ENCODE measurements at places on chromosomes 1 and 21. TPM values are rescaled to one million over a fixed set of nuclear protein-coding genes. Genes with fewer than 3 reads are reported as not detected.

RGS8 gene
- total RNA-seq: not detected

OR2G6 gene
- total RNA-seq: not detected

SPRR1B gene
- not detected for total RNA-seq

PLEKHG5 gene
- 5.2 TPM for total RNA-seq

MTARC1 gene
- 9.5 TPM for total RNA-seq

C2CD4D gene
- total RNA-seq: not detected

HES4 gene
- total RNA-seq: 49.6 TPM

RUNX1 gene
- total RNA-seq: 10.1 TPM

FMN2 gene
- 5.2 TPM for total RNA-seq

VWA1 gene
- total RNA-seq: 14.9 TPM

HSPA6 gene
- total RNA-seq: 1.4 TPM

NLRP3 gene
- not detected for total RNA-seq

LIPI gene
- total RNA-seq: not detected

MPL gene
- not detected for total RNA-seq

HJV gene
- total RNA-seq: not detected

MMEL1 gene
- not detected for total RNA-seq

CLCA4 gene
- total RNA-seq: not detected

CDK18 gene
- total RNA-seq: 1.0 TPM

CA6 gene
- not detected for total RNA-seq

VCAM1 gene
- total RNA-seq: 0.08 TPM

FCRL2 gene
- total RNA-seq: not detected

SHISA4 gene
- total RNA-seq: 17.3 TPM

INPP5B gene
- total RNA-seq: 5.0 TPM

CD164L2 gene
- total RNA-seq: not detected

ATP5PF gene
- total RNA-seq: 240 TPM

DPH5 gene
- total RNA-seq: 36.0 TPM

NR1I3 gene
- not detected for total RNA-seq

TTC13 gene
- 10.5 TPM for total RNA-seq

CD5L gene
- not detected for total RNA-seq

AGL gene
- 2.9 TPM for total RNA-seq

EPHB2 gene
- total RNA-seq: 64.1 TPM

NSUN4 gene
- total RNA-seq: 14.9 TPM

MIB2 gene
- 20.0 TPM for total RNA-seq

CYP4A22 gene
- not detected for total RNA-seq

SYT2 gene
- 0.01 TPM for total RNA-seq

CELA2A gene
- total RNA-seq: not detected

KCNK1 gene
- total RNA-seq: 18.1 TPM

GJA9 gene
- not detected for total RNA-seq

KPRP gene
- not detected for total RNA-seq

C1orf141 gene
- not detected for total RNA-seq

NES gene
- 1.2 TPM for total RNA-seq

CD46 gene
- total RNA-seq: 93.1 TPM

PLA2G2F gene
- not detected for total RNA-seq

ZNF648 gene
- not detected for total RNA-seq

TMPRSS2 gene
- 0.02 TPM for total RNA-seq

HCRTR1 gene
- not detected for total RNA-seq

CD1B gene
- not detected for total RNA-seq

ARHGAP30 gene
- 0.05 TPM for total RNA-seq

FMO4 gene
- total RNA-seq: 0.86 TPM

LRRC53 gene
- total RNA-seq: not detected

ZFYVE9 gene
- total RNA-seq: 6.9 TPM

GRIK1 gene
- total RNA-seq: not detected

CFAP107 gene
- not detected for total RNA-seq

CFHR3 gene
- 0.23 TPM for total RNA-seq

SPATC1L gene
- not detected for total RNA-seq

TTC22 gene
- total RNA-seq: not detected

LINGO4 gene
- total RNA-seq: not detected
